ENCODE measurements at places on chromosomes 3 and 15.
A peak's percentile ranks its signal among the peaks of the same experiment; 100 is the strongest.

DNA sequence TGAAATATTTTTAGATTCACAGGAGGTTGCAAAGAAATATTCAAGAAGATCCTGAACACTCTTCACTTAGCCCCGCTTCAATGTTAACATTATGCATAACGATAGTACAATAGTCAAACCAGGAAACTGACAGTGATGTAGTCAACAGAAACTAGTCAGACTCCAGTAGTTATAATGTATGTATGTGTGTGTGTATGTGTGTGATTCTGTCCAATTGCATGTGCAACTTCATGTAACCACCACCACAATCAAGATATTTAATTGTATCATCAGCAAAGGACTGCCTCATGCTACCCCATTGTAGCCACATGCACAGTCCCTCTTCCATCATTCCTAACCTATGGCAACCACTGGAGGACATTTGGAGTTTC, 77.9 kb downstream of the APBA2 start:
- DNase-seq = no peak

DNA sequence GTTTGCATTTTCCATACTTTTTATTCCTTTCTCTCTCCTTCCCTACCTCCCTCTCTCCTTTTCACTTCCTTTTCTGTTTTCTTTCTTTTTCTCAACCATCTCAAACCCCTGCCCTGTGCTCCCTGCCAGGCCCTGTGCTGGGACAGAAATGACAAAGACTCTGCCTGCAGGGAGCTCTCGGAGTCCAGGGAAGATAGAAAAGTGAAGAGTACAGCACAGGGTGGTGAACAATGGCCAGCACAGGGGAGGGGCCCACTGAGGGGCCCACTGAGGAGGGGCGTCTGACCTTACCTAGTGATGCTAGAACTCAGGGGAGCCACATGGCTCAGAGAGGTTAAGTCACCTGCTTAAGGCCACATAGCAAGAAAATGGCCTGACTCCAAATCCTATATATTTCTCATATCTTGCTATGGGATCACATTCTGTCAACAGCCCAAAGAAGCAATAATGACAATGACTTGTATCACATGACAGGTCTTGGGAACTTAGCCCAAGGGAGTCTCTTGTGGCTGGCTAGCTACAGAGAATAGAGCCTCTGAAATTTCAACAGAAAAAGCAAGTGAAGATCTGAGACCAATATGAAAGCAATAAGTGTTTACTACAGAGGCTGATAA, 44.3 kb upstream of the ATP2B2 start:
- DNase-seq = no peak

- DNase-seq = no peak
Measured at GRCh38 chr15:84643838-84644237, 10.2 kb downstream of the WDR73 start.

GRCh38 chr3:36192901-36193300, 187.4 kb upstream of the STAC start:
- no peak for DNase-seq

DNA sequence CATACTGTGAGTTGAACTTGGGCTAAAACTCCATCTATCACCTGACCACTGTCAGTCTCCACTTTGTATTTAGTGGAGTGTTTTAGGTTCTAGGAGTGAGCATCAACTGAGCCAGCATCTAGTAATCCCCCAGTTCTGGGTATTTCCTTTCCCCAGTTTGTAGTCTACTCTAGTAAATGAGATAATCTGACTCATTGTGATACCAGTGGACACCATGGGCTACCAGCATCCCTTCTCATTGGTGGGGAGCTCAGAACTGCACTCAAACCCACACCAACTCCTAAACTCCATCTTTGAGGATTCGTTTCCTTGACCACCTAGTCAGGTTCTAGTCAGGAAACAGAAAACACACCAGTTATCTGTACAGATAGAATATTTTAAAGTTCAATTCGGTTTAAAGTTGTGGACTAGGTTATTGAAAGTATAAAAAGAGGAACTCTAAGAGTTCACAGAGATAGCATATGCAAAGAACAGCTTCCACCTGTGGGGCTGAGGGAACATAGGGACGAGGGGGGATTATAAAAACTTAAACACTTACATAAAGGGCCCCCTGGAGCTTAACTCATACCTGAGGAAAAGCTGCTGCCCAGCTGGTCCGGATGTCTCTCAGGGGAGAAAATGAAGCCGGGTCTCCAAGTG, 36.0 kb downstream of the LEO1 start:
- DNase-seq = no peak

DNA sequence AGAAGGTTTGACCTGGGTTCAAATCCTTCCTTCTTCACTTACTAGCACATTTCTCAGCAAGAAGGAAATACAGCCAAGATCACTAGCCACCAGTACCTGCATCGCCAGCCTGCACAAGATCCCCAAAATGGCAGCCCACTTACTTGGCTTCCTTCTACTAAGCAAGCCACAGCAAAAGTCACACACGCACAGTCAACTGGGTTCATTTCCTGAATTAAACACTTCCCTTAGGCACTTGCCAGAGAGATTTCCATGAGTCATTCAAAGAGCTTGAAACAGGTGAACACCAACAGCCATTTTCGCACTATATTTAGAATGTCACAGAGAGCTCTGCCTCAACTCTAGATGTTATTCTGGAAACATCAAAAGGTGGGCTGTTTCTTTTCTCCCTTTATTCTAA, 42.6 kb downstream of the MGLL start:
- no peak for DNase-seq

DNA sequence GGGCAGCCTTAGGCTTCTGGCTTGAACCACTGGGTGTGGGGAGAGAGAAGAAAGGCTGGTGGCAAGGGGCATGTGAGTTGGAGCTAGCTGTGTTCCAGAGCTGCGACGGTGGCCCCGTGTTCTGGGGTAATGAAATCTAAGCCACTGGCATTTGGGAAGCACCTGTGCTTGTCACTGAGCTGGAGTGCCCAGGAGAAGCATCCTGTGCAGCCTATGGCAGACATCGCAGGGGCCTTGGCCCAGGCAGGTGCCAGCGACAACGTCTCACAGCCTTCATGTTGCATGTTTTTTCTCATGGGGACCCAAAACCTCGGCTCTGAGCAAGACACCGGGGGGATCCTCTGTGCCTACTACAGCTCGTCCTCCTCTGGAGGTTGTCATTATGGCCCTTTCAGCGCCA, 91.1 kb upstream of the PLXNA1 start:
- DNase-seq = no peak

DNA sequence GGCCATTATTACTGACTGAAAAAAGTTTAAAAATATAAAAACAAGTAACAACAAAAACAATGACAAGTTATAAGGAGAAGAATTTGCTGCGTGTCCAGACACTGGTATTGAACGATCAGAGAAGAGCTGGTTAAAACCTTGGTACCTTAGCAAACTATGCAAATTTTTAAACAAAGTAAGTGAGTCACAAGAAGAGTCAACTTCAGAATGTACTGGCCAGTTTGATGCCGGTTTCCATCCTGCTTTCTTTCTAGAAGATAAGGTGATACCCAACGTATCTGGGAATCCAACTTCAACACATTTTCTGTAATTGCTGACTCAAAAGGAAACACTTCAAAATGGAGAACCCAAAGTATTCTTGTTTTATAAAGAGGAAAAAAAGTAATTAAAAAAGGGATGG, 49.8 kb downstream of the RUBCN start:
- DNase-seq = no peak

GRCh38 chr15:80957976-80958375, 31.6 kb downstream of the MESD start:
- DNase-seq = no peak

- no peak for DNase-seq
Measured at GRCh38 chr3:161452179-161452578, 44.4 kb upstream of the OTOL1 start.

GRCh38 chr3:56342475-56342874, 125.8 kb downstream of the ERC2 start:
- no peak for DNase-seq

- DNase-seq = peak; percentile 84
Measured at GRCh38 chr3:177820683-177821316, 623.5 kb upstream of the TBL1XR1 start.

GRCh38 chr3:172530566-172530965, 7.3 kb upstream of the TNFSF10 start:
- DNase-seq = no peak

DNA sequence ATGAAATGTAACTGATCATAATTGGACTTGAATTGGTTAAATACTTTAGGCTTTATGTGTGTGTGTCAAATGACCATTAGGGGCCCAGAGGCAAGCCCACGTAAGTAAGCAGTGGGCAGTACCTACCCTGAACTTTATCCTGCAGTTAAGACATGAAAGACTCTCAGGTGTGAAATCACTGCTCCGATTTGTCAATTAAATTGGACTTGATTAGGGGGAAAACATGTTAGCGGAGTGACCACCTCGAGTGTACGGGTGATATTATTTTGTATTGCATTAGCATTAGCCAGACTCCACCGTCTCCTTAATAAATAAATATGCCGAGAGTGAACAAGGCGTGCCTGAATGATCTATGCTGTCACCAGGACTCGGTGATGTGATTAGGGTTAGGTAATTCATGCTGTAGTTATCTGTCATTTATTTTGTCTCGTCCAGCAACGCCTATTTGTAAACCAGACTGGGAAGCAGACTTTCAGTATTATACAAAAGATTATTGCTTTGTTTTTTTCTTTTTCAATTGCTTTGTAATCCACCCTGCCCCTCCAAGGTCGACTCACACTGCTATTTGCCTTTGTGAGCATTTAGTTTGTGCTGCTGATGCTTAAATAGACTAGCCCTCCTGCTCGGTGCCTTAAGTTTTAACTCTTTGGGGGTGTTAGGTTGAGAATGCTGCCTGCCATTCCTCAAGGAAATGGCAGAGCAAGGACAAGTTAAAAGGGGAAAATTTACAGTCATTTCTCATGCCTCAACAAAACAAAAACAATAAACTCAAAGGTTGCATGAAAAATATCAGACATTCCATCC, 1.8 kb downstream of the RBMS3 start:
- peak; percentile 61 for DNase-seq

GRCh38 chr15:32994810-32995424, 199.6 kb downstream of the FMN1 start:
- peak; percentile 71 for DNase-seq

GRCh38 chr3:8204853-8205650, 296.6 kb upstream of the LMCD1 start:
- peak; percentile 91 for DNase-seq

DNA sequence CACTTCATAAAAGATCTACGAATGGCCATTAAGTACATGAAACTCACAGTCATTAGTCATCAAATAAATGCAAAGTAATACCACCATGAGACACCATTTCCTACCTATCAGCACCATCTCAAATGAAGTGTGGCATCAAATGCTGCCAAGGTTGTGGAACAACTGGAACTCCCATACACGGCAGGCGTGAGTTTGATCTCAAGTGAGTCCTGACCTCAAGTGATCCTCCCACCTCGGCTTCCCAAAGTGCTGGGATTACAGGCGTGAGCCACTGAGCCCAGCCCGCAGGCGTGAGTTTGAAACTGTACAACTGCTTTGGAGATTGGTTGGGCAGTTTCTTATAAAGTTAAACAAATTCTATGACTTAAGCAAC, 28.8 kb upstream of the HDAC11 start:
- DNase-seq = no peak

GRCh38 chr3:87436781-87437543, 160.6 kb upstream of the POU1F1 start:
- peak; percentile 79 for DNase-seq

DNA sequence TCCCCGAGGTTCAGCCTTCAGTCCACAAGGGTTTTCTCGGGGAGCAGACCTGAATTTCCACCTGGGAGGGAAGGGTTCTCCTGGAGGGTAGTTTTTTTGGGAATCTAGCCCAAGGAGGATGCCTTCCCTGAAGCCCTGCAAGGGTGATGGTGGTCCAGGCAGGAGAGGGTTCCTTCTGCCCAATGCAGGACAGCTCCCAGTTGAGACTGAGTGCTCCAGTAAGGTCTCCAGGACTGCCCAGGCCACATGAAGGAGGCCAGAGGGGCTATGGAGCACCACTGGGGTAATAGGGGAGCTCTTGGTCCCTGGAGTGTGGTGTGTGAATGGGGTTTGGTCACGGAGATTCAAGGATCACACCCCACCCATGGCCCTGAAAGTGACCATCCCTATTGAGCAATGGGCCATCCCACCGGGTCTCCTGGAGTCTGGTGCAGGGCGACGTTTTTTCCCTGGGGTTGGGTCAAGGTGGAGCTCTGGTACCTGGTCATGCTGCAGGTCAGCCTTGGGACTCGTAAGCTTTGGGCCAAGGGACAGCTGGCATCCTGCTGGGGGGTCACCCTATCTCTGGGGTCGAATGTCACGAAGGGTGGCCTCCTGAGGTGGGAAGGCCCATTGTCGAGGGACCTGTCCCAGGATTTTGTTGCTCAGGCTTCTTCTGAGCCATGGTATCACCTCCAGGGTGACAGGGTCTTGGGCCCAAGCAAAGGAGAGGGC, 196.5 kb downstream of the UBE3A start:
- DNase-seq = no peak
